ENCODE measurements at places on chromosomes 4 and X. TPM values are rescaled to one million over a fixed set of nuclear protein-coding genes. Genes with fewer than 3 reads are reported as not detected.

- no peak for DNase-seq
Measured at GRCh38 chrX:136780241-136780640, 491 bp downstream of the ARHGEF6 start.

GRCh38 chr4:152485726-152486276 lies 50.1 kb downstream of the FBXW7 start:
- peak; percentile 94 for DNase-seq

OPRPN gene
- not detected for total RNA-seq

GRCh38 chr4:142574306-142574705 lies 271.8 kb downstream of the INPP4B start:
- no peak for DNase-seq

- no peak for DNase-seq
Measured at GRCh38 chrX:11537141-11537540, 128.6 kb downstream of the ARHGAP6 start.

GRCh38 chr4:181372014-181372413 lies 871.2 kb upstream of the TENM3 start:
- no peak for DNase-seq

DNA sequence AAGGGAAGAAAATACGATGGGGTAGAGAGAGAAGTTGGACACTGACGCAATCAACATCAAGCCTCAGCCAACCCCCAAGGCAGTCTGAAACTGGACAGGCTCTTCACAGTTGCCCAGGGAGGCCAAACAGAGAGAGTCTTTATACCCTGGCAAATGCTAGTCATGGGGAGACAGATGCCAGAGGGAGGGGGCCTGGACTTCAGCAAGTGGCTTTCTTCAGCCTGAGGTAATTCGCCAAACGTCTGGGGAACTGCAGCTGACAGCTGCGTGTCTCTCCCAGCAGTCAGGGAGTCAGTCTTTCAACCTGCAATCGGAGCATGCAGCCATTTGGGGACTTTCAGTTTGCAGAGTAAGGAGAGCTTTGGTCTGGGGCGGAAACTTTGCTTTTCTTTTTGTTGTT lies 521.6 kb downstream of the TRIML1 start:
- DNase-seq, result no peak

GRCh38 chr4:55993994-55994663 lies 45.4 kb downstream of the CEP135 start:
- DNase-seq, result no peak

PRKX gene
- total RNA-seq, result 14.9 TPM

GRCh38 chrX:31649201-31649600 lies 577.4 kb upstream of the FTHL17 start:
- no peak for DNase-seq

GRCh38 chr4:36054694-36055422 lies 189.5 kb downstream of the ARAP2 start:
- DNase-seq, result no peak

DUSP21 gene
- not detected for total RNA-seq

DNA sequence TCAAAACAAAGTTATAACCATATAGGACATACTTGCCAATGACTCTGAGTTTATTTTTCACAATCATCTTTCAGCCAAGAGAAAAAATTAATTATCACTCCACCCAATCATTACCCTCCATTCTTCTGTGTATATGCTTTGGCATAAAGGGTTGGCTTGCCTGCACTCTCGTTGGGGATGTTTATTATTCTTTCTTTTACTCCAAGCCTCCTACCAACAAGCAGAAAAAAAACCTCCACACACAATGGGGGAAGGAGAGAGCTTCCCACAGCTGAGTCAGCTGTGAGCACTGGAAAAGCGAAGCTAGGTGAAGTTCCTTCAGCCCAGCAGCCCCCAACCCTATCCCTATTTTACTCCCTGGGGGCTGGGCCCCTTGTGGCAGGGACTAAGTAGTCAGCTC lies 1.5 kb downstream of the OPHN1 start:
- DNase-seq, result peak; percentile 66

PNMA5 gene
- not detected for total RNA-seq

DNA sequence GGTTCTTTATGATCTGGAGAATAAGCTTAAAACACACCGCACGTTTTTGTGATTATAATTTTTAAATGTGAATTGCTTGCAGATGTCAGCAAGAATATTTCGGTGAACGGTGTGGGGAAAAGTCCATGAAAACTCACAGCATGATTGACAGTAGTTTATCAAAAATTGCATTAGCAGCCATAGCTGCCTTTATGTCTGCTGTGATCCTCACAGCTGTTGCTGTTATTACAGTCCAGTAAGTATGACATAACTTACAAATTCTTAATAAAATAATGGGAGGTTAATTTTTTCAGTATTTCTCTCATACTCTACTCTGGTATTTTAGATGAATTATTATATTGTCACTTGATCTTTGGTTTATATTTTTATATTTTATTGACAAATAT lies 5.4 kb downstream of the AREG start:
- DNase-seq, result no peak

- DNase-seq, result no peak
Measured at GRCh38 chr4:2948895-2949781, 14.1 kb downstream of the NOP14 start.

ERAS gene
- not detected for total RNA-seq

SRPX2 gene
- total RNA-seq, result 20.6 TPM

DNA sequence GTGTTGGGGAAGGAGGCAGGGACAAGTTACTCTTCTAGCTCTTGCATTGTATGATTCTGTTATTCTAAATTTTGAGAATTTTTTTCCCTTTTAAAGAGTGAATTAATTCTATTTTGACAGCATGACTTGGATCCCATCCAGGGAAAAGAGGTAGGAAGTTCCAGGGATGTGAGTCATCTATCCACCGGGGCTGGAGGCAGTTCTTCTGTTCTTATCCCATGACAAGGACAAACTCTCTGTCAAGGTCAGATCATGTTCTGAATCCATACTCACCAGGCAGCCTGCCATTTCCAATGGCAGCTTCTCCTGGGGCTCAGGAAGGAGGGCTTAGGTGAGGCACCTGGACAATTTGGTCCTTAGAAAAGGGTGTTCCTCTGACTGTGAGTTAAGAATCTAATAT lies 132.0 kb upstream of the MED14 start:
- DNase-seq, result peak; percentile 39

EVC2 gene
- total RNA-seq, result 5.9 TPM

- DNase-seq, result no peak
Measured at GRCh38 chr4:78168029-78168428, 110.9 kb downstream of the FRAS1 start.

GRCh38 chr4:107900508-107900907 lies 30.8 kb upstream of the CYP2U1 start:
- DNase-seq, result no peak

DNA sequence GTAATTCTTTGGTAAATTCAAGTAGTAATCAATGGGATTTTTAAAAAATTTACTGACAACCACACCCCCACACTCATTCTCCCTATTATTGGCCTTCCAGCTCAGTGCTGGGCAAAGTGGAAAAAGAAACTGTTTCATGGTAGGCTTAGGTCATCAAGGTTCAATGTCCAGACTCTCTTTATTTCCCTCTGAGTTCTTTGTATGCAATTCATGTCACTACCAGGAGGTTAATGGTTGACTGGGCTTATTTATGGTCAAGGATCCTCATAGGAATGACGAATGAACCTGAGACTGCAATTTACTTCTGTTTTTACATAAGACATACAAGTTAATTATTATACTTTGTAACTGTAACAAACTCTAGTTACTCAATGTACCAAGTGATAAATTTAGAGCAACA lies 403.2 kb downstream of the KLHL13 start:
- DNase-seq, result no peak

ADAM29 gene
- total RNA-seq, result not detected

GRCh38 chrX:155632431-155633100 lies 19.8 kb upstream of the TMLHE start:
- DNase-seq, result peak; percentile 16

CYLC1 gene
- not detected for total RNA-seq

GRCh38 chrX:31808357-31808756 lies 736.5 kb upstream of the FTHL17 start:
- no peak for DNase-seq

SYTL4 gene
- 2.3 TPM for total RNA-seq

- peak; percentile 19 for DNase-seq
Measured at GRCh38 chr4:93658443-93658842, 170.1 kb upstream of the ATOH1 start.

DNA sequence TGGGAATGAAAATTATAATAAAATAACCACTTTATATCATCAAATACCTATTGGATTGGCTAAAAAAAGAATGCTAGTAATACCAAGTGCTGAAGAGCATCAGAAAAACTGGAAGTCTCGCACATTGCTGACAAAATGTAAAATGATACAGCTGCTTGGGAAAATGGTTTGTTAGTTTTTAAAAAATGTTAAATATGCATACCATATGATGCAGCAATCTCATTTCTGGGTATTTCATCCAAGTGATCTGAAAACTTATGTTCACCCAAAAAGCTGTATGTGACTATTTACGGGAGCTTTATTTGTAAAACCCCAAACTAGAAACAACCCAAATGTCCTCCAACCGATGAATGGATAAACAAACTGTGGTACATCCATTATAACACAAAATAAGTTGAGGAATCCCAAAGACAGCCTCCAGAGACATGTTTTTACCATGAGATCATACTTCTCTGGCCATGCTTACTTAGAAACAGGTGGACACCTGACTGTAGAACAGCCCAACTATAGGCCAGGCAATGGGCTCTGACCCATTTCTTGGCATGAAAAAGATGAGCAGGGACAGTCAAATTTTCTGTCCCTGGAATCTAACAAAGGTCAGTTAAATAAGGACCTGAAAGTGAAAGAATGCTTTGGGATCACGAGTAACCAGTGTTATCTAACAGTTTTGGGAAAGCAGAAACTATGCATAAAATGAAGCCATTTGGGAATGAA lies 47.5 kb upstream of the FAM120C start:
- DNase-seq, result peak; percentile 47

GRCh38 chr4:101039367-101039766 lies 308.0 kb downstream of the PPP3CA start:
- DNase-seq, result no peak

GRCh38 chr4:7524064-7524682 lies 89.4 kb upstream of the PSAPL1 start:
- DNase-seq, result no peak

GRCh38 chrX:16765594-16765993 lies 20.7 kb upstream of the TXLNG start:
- DNase-seq, result no peak

DNA sequence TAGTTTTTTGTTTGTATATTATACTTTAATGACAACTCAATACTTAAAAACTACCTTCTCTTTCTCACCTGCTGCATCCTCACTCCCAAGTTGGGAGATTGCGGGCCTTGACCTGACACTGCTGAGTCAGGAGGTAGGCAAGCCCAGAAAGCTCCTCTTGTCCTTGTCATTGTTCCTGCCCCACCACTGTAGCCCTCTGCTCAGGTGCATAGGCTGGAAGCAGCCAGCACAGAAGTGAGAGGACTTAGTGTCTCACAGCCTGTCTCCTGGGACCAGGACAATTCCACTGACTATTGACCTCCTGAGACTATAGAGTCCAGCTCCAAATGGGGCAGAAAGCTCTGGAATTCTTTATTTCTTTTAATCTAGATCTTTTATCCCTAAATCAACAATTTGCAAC lies 123.5 kb upstream of the NDP start:
- DNase-seq, result no peak

VAMP7 gene
- total RNA-seq, result 39.1 TPM

DNA sequence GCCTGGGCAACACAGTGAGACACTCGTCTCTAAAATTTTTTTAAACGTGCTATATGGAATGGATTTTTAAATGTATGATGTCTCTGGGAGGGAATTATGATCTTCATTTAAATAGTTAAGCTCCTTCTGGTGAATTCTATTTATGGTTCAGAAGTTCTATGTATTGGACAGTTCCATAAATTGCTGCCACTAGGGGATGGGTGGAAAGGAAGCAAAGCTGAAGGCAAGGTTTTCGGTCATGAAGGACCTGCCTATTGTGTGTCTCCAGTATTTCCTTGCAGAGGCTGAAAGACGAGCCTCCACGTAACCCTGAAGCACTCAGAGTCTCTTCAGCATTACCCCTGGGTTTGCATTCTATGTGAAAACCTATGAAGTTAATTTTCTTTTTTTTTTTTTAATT lies 451.5 kb upstream of the FAT1 start:
- peak; percentile 4 for DNase-seq

DNA sequence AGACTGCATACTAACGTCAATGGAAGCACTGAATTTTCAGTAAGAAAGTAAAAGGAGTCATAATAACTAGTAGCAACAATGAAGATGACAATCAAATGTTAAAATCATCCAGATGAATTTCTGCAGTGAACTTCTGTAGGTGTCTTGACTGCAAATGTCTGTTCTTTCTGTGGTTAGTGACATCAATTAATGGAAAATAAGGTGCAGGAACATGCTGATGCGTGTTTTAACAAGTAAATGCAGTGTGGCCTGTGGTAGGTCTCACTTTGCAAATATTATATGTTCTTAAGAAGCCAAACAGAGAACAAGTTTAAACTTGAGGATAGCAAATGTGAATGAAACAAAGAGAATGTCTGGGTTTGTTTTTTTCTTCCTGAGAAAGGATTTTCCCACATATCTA lies 2.6 kb upstream of the DTHD1 start:
- no peak for DNase-seq

GRCh38 chrX:67207912-67208311 lies 335.9 kb upstream of the AR start:
- no peak for DNase-seq

CWH43 gene
- not detected for total RNA-seq

GRCh38 chrX:18886005-18886343 lies 97.9 kb downstream of the PHKA2 start:
- no peak for DNase-seq

MAGEB10 gene
- not detected for total RNA-seq

DNA sequence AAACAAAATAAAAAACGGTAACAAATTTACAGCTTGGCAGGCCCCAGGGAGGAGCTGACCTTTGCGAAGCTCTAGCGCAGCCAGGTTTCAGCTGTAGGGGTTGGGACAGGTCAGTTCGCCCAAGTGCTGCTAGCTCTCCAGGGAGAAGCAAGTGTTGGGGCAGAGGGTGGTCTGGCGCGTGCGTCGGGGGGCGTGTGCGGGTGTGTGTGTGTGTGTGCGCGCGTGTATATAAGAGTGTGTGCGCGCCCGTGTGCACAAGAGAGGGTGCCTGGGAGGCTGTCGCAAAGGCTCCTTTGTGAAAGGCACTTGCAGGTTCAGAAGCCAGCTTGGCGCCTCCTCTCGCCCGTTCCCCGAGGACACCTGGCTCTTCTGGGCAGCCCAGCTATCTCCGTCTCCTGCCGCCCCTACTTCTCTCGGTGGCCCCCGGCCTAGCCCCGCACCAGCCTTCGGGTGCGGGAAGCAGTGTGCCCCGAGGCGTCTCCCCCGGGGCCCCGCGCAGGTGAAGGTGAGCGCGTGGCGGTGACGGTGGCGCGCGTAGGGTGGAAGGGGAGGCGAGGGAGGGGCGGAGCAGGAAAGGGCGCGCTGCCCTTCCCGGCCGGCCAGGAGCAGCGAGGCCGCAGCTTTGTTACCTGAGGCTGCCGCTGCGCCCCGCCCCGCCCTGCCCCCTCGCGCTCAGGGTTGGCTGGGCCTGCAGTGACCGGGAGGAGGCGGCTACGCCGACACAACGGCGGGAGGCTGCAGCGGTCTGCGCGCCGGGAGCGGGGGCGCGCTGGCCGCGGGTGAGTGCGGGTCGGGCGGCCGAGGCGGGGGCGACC lies at the start of gene FHDC1:
Gene FHDC1, plus strand, starts transcription at position 693 of the 815 bp plus-strand sequence. CDS start 6,735 bp downstream, outside the sequence.
- DNase-seq, result no peak

CCSER1 gene
- total RNA-seq, result not detected

- no peak for DNase-seq
Measured at GRCh38 chr4:169042608-169043007, 32.6 kb upstream of the CBR4 start.

WNK3 gene
- total RNA-seq, result 1.4 TPM

GRCh38 chr4:81378386-81378785 lies 93.3 kb downstream of the RASGEF1B start:
- no peak for DNase-seq

GRCh38 chr4:127521463-127521862 lies 111.3 kb upstream of the INTU start:
- no peak for DNase-seq

Data from IMR-90 (cell line).